ENCODE measurements at places on chromosomes 3 and 15. TPM values are rescaled to one million over a fixed set of nuclear protein-coding genes. Genes with fewer than 3 reads are reported as not detected.

GRCh38 chr3:50265571-50265970 lies 3.4 kb upstream of the SEMA3B start:
- H3K27ac ChIP-seq = peak overlapping the region; percentile 71
- H3K4me1 ChIP-seq = no peaks in the 10 kb centered on the region
- no peak overlapping the region for H3K4me3 ChIP-seq

DNA sequence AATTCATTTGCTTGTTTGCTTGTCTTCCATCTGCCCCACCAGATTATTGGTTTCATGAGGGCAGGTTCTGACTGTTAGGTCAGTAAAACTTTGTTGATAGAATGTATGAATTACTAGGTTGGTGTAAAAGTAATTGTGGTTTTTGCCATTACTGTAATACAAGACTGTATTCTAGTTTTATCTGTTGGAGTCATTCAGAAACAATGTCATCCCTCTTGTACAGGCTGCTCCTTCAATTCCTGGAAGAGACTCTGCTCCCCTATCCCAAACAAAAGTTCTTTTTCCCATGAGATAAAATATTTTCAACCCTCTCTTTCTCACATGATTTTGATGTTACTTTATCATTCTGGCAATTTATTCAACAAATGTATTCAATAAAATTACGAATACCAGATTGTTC lies 115.0 kb downstream of the CHST2 start:
- H3K36me3 ChIP-seq = no peaks in the 10 kb centered on the region
- H3K4me3 ChIP-seq = no peak overlapping the region
- H3K4me1 ChIP-seq = no peaks in the 10 kb centered on the region
- no peaks in the 10 kb centered on the region for H3K27me3 ChIP-seq

GRCh38 chr3:192494174-192494573 lies 233.2 kb downstream of the FGF12 start:
- no peak for DNase-seq
- no peak overlapping the region for H3K4me3 ChIP-seq
- no peaks in the 10 kb centered on the region for H3K27me3 ChIP-seq
- H3K36me3 ChIP-seq = no peaks in the 10 kb centered on the region

GRCh38 chr3:42229266-42229941 lies 36.6 kb downstream of the CCK start:
- no peak overlapping the region for H3K4me3 ChIP-seq
- H3K27ac ChIP-seq = no peak overlapping the region
- no peaks in the 10 kb centered on the region for H3K36me3 ChIP-seq
- H3K27me3 ChIP-seq = no peaks in the 10 kb centered on the region

GRCh38 chr3:117165176-117165575 lies 455.6 kb downstream of the TUSC7 start:
- no peaks in the 10 kb centered on the region for H3K36me3 ChIP-seq
- no peak for DNase-seq
- no peak overlapping the region for H3K27ac ChIP-seq
- H3K4me1 ChIP-seq = no peaks in the 10 kb centered on the region
- no peaks in the 10 kb centered on the region for H3K27me3 ChIP-seq

- no peak overlapping the region for H3K27ac ChIP-seq
- no peaks in the 10 kb centered on the region for H3K36me3 ChIP-seq
- no peak overlapping the region for H3K4me3 ChIP-seq
- H3K27me3 ChIP-seq = no peaks in the 10 kb centered on the region
Observed at GRCh38 chr3:111596328-111596727, 1.2 kb upstream of the ZBED2 start.

DNA sequence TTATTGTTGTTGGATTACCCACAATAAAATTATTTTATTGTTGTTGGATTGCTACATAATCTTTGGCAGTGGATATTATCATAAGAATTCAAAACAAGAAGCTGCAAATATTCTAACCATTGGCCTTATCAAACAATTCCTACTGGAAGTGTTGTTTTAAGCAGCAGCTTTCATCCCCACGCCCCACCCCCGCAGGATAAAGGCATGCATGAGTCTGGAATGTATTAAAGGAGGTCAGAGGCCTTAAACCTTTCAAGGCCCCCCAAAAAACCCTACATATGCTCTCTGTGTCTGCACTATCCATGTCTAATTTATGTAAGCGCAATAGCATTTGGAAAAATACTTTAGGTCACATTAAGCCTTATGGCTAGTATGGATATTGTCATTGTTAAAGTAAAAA lies 23.1 kb downstream of the P3H2 start:
- H3K27ac ChIP-seq = no peak overlapping the region
- H3K36me3 ChIP-seq = no peaks in the 10 kb centered on the region
- H3K4me3 ChIP-seq = no peak overlapping the region
- DNase-seq = no peak

Gene RPL4
- total RNA-seq = 3,950 TPM

GRCh38 chr3:36164400-36164799 lies 215.9 kb upstream of the STAC start:
- H3K4me3 ChIP-seq = no peak overlapping the region
- DNase-seq = no peak
- H3K36me3 ChIP-seq = no peaks in the 10 kb centered on the region
- H3K27me3 ChIP-seq = peaks cover 1% of the 10 kb centered on the region
- no peaks in the 10 kb centered on the region for H3K4me1 ChIP-seq

Gene CSTA
- total RNA-seq = not detected

- no peaks in the 10 kb centered on the region for H3K4me1 ChIP-seq
- H3K27me3 ChIP-seq = no peaks in the 10 kb centered on the region
- H3K4me3 ChIP-seq = no peak overlapping the region
- DNase-seq = no peak
- no peaks in the 10 kb centered on the region for H3K36me3 ChIP-seq
- no peak overlapping the region for H3K27ac ChIP-seq
Observed at GRCh38 chr3:7461202-7461825, 600.4 kb downstream of the GRM7 start.

GRCh38 chr15:43899928-43900327 lies 73.1 kb downstream of the WDR76 start:
- peaks cover 2% of the 10 kb centered on the region for H3K36me3 ChIP-seq
- H3K4me3 ChIP-seq = no peak overlapping the region

GRCh38 chr15:62873203-62873602 lies 169.3 kb upstream of the TPM1 start:
- H3K27me3 ChIP-seq = no peaks in the 10 kb centered on the region
- H3K4me3 ChIP-seq = no peak overlapping the region
- no peak for DNase-seq
- peaks cover 5% of the 10 kb centered on the region for H3K4me1 ChIP-seq
- H3K27ac ChIP-seq = no peak overlapping the region

- no peaks in the 10 kb centered on the region for H3K4me1 ChIP-seq
- H3K36me3 ChIP-seq = no peaks in the 10 kb centered on the region
- H3K27ac ChIP-seq = no peak overlapping the region
- H3K27me3 ChIP-seq = no peaks in the 10 kb centered on the region
- no peak overlapping the region for H3K4me3 ChIP-seq
Observed at GRCh38 chr15:33028495-33028894, 166.0 kb downstream of the FMN1 start.

Gene PDZRN3
- 20.5 TPM for total RNA-seq

Gene CFAP100
- total RNA-seq = not detected

Gene SLC24A5
- total RNA-seq = not detected

DNA sequence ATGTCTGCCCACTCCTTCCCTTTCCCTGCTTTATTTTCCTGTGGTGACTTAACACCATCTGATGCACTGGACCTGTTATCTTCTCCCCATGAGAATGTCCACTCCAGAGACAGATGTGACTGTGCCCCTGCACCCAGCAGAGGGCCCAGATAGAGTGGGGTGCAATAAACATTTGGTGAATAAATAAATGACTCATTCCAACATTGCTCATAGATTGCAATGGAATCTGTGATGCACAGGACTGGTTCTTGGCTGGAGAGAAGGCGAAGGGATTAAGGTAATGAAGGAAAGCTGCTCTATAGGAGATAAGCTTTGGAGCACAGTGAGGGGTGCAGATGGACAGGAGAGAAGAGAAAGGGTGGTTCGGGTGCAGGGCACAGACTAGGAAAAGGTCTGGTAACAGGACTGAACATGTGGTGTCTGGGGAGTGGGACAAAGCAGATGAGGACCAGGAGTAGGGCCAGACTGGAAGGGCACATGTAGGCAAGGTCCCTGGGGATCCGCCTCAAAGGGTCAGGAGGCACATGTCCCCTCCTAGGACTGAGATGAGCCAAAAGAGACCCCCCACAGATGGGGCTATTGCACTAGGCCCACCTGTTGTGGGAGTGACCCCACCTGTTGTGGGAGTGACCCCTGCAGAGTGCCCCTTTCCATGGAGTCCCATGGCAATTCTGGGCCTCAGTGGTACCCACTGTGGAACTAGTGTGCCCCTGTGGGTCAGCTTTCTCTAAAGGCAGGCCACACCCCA lies 17.5 kb upstream of the POC1A start:
- no peaks in the 10 kb centered on the region for H3K36me3 ChIP-seq
- DNase-seq = no peak
- H3K27me3 ChIP-seq = no peaks in the 10 kb centered on the region
- H3K4me3 ChIP-seq = no peak overlapping the region

DNA sequence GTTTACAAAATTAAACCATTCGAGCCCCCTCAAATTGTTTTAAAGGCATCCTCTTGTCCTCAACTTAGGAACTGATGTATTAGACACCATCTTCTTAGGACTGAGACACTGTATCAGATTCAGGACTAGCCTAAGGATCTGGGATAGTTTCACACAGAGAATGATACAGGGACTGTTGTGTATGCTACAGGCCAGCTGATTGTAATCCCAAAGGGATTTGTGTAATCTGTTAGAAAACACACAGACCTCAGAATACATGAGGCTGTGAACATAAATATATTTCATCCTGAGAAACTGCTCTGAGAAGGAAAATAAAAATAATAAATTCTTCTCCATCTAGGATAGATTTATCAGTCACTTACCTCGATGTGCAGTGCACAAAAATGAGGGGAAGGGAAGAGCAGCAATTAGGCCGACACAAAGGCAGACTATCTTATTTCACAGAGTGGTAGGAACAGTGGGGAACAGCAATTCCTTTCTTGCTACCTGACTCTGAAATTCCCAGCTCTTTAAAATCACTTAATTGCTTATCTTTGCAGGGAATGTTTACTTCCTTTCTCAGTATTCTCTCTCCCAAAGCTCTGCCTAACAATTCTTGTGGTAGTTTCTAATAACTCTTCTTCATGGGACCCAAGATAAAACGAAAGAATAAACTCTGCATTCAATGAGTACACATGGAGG lies 322.5 kb downstream of the MAGI1 start:
- peaks cover 15% of the 10 kb centered on the region for H3K4me1 ChIP-seq
- H3K27me3 ChIP-seq = no peaks in the 10 kb centered on the region
- H3K4me3 ChIP-seq = no peak overlapping the region
- no peaks in the 10 kb centered on the region for H3K36me3 ChIP-seq
- no peak for DNase-seq

DNA sequence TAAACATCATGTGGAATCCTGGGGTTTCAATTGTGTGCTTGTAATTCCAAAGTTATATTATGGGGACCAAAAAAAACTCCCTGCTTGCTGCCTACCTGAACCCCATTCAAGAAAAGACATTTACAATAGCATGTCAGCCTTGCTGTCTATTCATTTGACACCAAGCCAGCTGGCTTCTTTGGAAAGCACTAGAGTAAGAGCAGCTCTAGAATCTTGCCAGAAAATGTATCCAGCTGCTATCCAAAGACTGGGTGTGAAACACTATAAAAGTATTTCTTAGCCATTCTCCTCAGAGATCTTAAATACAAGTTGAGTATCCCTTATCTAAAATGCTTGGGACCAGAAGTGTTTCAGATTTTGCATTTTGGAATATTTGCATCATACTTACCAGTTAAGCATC lies 87.4 kb downstream of the RAD18 start:
- H3K27me3 ChIP-seq = no peaks in the 10 kb centered on the region
- DNase-seq = no peak
- no peak overlapping the region for H3K4me3 ChIP-seq
- no peaks in the 10 kb centered on the region for H3K4me1 ChIP-seq

GRCh38 chr15:100879061-100879463 lies 569 bp upstream of the ALDH1A3 start:
- H3K4me1 ChIP-seq = peaks cover 10% of the 10 kb centered on the region
- peak overlapping the region; percentile 53 for H3K4me3 ChIP-seq
- no peak overlapping the region for H3K27ac ChIP-seq
- no peaks in the 10 kb centered on the region for H3K36me3 ChIP-seq
- DNase-seq = peak; percentile 75

Gene CFAP91
- total RNA-seq = 5.4 TPM

Gene ADGRG7
- not detected for total RNA-seq
